Activated CD4-positive, alpha-beta T cell treated with anti-CD3 and anti-CD28 coated beads for 1 hour (primary cell): ENCODE measurements at places on chromosomes 11 and 22.

DNA sequence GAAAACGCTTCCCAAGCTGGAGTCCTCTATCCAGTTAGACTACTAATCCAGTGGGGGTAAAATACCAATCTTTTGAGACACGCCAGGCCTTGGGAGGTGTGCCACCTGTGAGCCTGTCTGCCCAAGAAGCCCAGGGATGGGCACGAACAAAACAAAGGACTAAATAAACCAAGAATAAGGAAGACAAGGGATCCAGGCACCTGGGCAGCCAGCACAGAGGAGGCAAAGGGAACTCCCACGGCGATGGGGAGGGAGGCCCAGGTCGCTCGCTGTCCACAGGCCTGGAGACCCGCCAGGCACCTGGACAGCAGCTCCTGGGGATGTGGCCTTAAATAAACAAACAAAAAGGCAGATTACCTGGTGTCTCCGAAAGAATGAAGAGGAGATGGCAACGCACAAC is 31.4 kb downstream of the LRFN4 start:
- DNase-seq: no peak

GRCh38 chr11:74169738-74170458 is 904 bp downstream of the C2CD3 start:
- no peak for DNase-seq

GRCh38 chr22:23070418-23071229 is at the start of gene GNAZ:
Gene GNAZ, plus strand, starts transcription at chr22:23070519. Its CDS starts 25,177 bp downstream, at chr22:23095696.
- no peak for DNase-seq

GRCh38 chr11:57457643-57458023 is 2.7 kb upstream of the RTN4RL2 start:
- no peak for DNase-seq

DNA sequence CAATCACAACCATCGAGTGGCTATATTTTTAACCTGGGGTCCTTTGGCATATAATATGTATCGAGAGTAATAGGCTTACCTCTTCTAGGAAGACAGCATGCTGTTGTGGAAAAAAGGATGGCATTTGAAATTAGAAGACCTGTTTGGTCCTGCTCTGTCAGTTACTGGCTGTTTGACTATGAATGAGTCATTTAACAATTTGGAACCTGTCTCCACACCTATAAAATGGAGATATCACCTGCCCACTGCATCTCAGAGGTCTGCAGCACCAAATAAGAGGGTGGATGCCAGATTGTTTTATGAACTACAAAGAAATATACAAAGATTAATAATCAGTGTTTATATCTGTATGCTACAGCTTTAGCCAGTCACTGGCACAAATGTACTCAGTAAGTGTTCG is 60.8 kb downstream of the SLC25A17 start:
- DNase-seq: no peak

DNA sequence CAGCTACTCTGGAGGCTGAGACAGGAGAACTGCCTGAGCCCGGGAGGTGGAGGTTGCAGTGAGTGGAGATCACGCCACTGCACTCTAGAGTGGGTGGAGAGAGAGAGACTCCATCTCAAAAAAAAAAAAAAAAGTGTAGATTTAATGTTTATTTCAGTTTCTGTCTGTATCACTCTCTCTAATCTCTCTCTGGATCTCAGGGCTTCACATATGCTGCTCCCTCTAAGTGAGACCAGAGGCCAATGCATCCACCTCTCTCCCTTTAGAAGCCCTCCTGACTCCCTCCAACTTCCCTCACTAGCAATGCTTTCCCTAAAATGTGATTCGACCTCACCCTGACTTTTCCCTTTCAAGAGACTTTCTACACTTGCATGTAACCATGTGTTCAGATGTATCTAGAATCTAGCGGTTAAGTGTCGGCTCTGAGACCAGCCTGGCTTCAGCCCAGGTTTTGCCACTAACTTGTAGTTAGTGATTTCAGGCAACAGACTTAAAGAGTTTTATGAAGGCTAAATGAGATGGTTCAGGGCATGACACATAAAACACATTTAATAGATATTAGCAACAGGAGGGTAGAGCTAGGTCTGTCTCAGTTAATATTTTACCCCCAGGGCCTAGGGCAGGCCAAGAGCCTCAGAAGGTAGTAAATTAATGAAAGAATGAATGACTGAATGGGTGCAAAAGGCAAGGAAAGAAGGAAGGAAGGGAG is 364.3 kb downstream of the LARGE1 start:
- no peak for DNase-seq

GRCh38 chr11:122897606-122898210 is 15.1 kb downstream of the JHY start:
- no peak for DNase-seq

GRCh38 chr11:85813721-85814120 is 2.8 kb upstream of the SYTL2 start:
- no peak for DNase-seq

- DNase-seq: no peak
These were observed 267.2 kb upstream of the SYN3 start for GRCh38 chr22:33325232-33326004.

- DNase-seq: no peak
These were observed 46.4 kb downstream of the ELP4 start for GRCh38 chr11:31555938-31556337.

DNA sequence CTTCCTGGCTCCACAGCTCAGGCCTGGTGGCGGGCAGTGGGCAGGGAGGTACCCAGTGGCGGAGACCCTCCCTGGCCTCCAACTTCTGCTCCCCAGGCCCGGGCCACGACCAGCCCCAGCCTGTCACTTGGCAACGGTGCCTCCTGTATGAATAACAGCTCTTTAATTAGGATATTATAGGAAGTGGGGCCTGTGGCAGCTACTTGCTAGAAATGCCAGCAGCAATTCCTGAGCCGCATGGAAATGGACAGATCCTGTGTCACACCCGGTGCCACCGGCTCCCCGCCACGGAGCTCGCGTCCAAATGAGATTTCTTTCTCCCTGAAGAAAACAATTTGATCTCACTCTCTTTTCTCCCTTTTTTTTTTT is 104.5 kb downstream of the CHST1 start:
- no peak for DNase-seq

DNA sequence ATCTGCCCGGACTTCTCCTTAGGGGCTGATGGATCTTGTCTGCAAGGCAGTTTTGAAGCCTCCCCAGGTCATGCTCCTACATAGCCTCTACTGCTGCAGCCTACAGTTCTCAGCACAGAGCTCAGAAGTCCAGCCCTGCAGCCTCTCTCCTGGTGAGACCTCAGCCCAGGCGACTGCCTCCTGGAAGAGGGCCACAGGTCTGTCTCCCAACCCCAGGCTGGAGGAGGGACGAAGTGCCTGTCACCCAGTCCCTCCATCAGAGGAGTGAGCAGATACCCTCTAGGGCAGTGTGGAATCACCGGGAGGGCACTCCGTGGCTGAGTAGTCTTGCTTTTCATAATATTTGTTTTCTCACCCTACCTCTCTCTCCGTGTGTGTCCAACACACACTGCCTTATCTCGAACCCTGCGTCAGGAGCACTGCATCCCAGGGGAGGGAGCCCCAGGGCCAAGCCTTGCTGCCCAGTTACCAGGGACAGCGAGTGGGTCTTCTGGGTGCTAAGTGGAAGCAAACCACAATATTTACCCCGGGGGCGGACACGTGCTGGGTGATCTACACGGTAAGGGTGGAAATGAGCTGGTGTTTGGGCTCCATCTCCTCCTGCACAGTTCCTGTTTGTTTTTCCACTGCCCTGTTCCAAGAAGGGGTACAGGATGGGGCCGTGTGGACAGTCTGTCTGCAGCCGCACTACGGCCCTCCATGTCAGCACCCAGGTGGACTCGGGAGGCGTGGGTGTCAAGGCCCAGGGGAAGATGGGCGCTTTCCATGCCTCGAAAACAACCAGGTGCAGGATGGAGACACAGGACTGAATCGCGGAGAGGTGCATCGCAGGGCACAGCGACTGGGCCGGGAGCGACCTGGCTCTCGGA is 133.7 kb upstream of the HSD17B12 start:
- no peak for DNase-seq

GRCh38 chr11:66107600-66108510 is 37.8 kb downstream of the PACS1 start:
- no peak for DNase-seq

DNA sequence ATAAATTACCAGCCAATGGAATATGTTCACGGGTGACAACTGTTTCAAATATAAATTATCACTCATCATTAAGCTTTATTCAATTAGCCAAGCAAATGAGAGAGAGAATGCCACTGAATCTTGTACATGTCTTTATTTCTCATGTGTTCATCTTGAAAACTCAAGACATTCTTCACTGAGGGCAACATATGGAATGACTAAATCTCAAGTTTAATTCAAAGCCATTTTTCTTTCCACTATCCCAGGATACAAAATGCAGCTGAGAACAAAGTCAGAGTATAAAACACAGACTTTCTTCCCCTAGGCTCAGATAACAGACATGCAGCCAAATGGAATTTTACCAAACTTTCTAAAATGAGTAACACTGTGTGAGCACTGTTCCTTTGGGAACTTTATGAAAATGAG is 12.1 kb upstream of the BBOX1 start:
- DNase-seq: no peak

DNA sequence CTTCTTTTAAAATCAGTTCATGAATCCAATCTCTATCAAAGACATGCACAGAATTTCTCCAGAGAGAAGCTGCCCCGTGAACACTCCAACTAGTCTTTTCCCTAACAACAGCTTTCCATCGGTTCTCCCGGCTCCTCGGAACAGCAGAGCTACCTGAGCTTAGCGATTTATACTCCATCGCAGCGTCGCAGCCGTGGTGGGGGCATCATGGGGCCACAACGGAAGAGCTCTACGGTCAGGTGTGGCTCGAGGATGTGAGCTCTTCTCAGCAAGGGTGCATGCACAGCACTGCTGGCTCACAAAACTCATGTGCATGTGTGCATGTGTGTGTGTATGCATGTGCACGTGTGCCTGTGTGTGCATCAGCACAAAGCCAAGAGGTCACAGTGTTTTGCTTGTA is 11.7 kb upstream of the MOB2 start:
- DNase-seq: no peak

DNA sequence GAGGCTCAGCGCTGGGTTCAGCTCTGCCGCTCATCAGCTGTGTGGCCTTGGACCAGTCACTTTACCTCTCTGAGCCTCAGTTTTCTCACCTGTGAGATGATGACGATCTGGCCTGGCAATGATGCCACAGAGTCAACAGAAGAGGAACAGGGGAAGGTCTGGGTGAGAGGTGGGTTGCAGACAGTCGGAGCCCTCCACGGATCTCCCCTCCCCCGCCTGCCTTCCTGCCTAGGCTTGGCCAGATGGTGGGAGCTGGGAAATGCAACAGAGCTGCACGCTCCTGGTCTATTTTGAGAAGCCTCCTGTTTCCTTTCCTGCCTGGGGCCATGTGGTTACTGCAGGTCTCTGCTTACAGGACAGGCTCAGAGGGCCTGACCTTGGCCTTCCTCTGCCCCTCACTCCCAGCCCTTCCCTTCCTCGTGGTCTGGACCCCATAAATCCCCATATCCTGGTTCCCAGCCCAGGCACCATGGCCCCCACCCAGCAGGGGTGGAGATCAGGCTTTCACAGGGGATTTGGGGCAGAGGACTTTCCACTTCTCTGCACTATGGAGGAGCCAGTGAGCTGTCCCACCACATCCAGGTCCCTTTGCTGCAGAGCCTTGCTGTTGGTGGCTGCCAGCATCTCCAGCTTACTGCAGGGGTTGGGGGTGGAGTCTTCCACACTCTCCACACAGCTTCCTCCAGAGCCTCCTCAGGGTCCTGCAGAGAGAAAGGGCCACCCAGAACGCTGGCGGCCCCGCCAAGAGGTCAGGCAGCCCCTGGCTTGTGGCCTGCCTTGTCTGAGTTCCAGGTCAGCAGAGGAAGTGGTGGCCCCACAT is 46.9 kb downstream of the C11orf96 start:
- no peak for DNase-seq

- DNase-seq: no peak
These were observed 3.5 kb downstream of the ZP1 start for GRCh38 chr11:60870733-60871377.

GRCh38 chr11:8373519-8374432 is 110.1 kb upstream of the LMO1 start:
- no peak for DNase-seq

DNA sequence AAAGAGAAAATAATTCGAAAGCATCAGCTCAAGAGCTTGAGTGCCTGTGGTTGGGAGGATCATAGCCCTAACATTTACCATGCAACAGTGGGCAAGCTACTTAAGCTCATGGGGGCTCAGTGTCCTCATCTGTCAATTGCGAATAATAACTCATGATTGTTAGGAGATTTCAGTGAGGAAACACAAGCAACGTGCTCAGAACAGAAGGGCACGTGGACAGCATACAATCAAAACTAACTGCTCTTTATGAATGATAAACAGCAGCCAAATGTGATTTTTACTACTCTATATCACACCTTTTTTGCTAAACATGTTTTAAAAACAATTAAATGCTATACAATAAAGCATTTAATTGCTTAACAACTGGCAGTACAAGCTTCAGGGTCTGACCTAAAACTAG is 310.1 kb upstream of the NARS2 start:
- no peak for DNase-seq

DNA sequence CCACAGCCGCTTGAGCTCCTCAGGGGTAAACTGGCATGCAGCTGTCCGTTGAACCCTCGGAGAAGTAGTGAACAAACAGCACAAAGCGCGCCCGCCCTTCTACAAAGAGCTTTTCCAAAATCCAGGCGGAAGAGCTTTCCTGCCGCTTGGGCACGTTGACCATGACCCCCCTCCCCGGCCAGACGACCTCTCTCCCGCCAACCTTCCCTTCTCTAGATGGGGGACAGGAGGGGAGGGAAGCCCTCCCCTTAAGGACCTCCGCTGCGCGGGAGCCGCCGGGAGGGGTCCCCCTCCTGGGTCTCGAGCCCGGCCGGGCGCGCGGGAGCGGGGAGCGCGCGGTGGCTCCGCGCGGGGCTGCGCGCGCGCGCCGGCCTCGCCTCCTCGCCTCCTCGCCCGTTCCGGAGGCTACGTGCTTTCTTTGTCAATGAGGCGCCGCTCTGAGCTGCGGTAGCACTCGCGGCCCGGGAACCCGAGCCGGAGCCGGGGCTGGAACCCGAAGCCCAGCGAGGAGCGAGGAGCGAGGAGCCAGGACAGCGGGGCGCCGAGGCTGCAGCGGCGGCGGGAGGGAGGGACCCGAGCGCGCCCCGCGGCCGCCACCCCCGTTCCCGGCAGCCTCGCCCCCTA is 118.6 kb downstream of the HIPK3 start:
- DNase-seq: no peak
